Midbrain (tissue), 1 donor: ENCODE measurements at places on chromosomes 12 and 14.

DNA sequence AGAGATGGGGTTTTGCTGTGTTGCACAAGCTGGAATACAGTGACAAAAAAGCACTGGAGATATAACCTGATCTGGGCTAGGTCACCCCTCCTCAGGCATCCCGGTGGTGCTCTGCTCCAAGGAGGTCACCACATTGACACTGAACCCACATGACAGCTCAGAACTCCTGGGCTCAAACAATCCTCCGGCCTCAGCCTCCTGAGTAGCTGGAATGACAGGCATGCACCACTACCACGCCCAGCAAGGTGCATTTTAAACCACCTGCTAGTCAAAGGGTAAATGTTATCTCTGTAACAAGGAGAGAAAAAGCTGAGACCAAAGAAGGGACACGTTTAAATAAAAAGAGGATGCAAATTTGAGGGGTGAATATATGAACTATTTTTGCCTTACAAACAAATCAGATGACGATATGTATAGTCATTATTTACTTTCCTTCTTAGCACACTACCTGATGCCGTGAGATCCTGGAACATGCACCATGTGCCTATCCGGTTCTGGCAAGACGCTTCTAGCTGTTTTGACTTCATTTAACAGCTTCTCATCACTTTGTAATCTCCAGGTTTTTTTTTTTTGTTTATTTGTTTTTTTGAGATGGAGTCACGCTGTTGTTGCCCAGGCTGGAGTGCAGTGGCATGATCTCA lies 135.1 kb downstream of the PPM1H start:
- no peak for DNase-seq

DNA sequence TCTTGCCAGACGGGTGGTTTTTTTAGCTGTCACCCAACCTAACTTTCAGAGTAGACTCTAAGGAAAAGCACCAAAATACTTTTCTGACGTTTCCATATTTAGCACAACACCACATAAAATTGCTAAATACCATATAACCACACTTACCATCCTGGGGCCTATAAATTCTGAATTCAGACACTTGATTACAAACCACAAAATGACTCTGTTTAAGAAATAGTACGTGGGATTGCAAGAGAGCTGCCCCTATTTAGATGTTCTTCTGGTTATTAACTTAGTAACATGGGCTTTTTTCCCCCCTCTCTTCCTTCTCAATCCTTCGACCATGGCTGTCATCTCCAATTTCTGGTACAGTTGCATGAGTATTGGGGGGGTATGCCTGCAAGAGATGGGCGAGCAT lies 287.7 kb downstream of the BMP4 start:
- no peak for DNase-seq

DNA sequence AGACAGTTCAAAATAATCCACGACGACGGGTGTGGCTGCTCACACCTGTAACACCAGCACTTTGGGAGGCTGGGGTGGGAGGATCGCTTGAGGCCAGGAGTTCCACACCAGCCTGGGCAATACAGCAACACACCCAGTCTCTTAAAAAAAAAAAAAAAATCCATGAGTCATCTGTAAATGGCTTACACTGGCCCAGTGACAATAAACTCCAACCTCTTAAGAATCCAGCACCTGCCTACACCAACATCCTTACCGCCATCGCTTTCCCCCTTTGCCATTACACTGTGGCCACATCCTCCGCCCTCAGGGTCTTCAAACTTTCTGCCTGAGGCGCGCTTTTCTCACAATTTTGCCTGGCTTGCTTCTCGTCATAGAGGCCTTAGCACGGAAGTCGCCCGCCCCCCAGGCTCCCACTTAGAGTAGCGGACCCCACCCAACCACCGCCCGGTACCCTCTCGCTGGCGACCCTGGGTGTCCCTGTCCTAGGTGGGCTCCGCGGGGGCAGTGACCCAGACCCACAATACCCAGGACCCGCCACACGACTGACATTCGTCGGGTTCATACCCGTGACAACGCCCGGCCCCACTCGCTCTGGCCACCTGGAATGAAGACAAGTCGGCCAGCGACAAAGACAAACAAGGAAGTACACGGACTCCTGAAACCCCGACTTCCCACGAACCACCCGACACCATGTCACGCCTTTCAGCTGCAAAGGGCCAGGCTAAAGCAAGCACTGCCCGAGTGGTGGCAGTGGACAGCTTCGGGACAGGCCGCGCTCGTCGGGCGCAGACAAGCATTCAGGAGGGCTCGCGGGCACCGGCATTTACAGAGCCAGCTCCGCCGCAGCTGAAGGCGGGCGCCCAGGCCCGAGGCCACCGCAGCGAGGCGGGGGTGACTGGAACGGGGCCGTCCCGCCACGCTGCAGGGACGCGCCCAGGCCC lies 636 bp downstream of the GOLGA3 start:
- DNase-seq, result no peak

- peak; percentile 74 for DNase-seq
Observed at GRCh38 chr12:118357257-118358007, 15.3 kb downstream of the TAOK3 start.

GRCh38 chr14:104145826-104146601 lies 7.6 kb downstream of the KIF26A start:
- no peak for DNase-seq

DNA sequence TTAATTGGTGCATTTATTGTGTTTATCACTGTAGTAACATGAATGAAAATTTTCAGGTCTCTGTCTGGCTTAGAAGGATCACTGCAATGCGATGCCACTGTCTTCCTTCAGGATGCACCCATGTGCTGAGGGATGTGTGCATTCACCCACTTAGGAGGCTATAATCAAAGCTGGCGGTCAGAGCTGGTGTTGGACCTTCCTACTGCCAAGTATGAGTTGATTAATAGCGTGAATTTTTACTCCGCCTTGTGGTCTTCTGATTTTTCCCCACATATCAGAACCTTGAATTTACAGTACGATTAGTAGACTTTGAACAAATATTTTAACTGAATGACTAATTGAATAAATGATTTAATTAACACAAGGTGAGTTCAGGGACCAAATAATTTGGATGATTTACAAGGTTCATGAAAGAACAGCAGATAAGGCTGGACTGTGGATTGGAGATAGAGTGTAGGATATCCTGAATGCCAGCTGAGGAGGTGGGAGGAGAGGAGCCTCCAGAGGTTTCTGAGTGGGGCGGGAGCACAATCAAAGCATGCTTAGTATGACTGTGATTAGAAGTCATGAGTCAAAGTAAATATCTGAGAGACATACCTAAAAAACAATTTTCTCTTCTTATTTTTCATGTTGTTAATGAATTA lies 50.1 kb downstream of the RERG start:
- DNase-seq, result no peak

DNA sequence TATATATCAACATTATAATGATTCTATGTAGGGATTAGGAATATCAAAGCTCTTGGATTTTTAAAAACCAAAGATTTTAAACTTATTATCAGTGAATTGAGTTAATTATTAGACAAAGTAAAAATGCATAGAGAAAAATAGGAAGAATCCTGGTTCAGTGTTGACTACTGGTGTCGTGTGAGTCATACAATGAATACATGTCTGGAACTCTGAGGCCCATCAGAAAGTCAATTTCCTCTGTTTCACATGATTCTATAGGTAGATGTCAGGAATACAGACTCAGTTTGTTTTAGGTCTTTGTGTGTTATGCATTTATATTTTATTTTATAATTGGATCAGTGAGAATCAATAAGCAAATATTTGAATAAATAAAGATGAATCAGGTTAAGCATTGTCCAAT lies 84.5 kb upstream of the RTL1 start:
- no peak for DNase-seq

- no peak for DNase-seq
Observed at GRCh38 chr12:122093098-122093883, 14.7 kb downstream of the MLXIP start.

GRCh38 chr12:69343357-69343756 lies 4.8 kb upstream of the LYZ start:
- DNase-seq, result no peak

DNA sequence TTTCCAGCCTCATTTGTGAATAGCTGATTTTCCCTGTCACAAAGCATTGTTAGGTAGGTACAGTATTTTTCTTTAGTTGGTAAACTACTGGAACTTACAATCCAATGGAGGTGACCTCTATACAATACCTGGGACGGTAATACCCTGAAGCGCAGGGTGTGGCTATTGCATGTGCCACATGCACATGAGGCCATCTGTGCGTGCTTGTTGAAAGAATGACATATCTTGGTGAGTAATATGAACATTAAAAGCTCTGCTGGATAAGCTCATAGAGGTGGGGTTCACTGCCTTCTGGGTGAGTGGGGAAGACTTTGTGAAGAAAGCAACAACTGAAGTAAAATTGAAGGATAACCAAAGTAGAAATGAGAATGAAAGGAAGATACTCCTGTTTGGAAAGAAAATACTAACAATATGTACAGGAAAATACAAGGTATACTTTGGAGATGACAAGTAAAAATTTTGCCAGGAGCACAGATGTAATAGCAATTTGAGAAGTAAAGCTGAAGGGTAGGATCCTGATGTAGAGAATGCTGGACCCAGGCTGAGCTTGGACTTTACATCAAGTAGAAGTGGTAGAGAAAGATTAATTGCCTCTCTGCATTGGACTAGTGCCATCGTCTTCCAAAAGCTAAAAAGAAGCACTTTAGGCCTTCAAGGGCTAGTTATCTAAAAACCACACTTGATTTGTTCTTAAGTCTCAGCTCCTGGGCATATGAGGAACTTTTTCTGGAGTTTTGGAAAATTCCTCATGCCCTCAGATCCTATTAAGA lies 97.1 kb downstream of the SLC38A6 start:
- DNase-seq, result no peak

GRCh38 chr12:71702590-71702989 lies 16.7 kb downstream of the TMEM19 start:
- no peak for DNase-seq

DNA sequence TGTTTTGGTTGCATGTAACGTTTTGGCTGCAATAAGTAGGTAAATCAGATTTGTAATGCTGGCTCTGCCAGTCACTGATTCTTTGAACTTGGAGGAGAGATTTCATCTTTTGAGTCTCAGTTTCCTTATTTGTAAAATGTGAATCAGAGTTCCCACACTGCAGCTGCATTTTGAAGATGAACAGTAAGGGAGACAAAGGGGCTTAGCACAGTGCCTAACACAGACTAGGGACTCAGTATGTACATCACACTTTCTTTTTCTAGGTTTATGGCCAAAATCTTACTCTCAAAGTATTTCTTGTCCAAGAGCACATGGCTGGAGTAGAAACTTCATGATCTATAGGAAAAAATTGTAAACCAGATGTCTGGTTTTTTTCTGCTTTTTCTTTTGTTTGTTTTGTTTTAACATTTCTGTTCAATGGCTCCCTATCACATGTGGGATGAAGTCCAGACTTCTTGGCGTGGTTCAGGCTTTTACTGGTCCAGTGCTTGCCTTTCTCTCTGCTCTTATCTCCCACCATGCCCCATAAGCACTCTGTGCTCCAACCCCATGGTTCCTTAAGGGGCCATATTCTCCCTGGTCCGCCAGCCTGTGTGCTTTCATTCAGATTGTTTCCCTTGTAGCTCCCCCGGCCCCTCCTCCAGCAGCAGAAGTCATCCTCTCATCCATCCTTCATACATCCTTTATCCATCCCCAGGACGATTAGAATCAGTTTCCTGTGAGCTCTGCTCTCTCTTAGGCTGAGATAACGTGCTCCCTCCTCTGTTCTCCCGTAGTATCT lies 58.0 kb downstream of the SYNE2 start:
- no peak for DNase-seq

- peak; percentile 37 for DNase-seq
Observed at GRCh38 chr12:121579190-121579791, 1.5 kb downstream of the KDM2B start.

- no peak for DNase-seq
Observed at GRCh38 chr14:59622631-59623030, 46.0 kb upstream of the CCDC175 start.

- DNase-seq, result no peak
Observed at GRCh38 chr14:40685764-40686163, 920.9 kb upstream of the LRFN5 start.

- no peak for DNase-seq
Observed at GRCh38 chr12:113075137-113075683, 18.7 kb downstream of the DTX1 start.

DNA sequence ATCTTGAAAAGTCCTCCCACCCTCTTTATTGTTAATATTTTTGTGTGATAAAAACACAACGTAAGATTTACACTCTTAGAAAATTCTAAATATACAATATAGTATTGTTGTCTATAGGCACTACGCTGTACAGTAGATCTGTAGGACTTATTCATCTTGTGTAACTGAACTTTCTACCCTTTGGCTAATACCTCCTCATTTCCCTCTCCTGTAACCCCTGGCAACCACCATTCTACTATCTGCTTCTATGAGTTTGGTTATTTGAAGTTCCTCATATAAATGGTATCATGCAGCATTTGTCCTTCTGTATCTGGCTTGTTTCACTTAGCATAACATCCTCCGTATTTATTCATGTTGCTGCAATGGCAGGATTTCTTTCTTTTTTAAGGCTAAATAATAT lies 5.2 kb upstream of the CLEC9A start:
- DNase-seq, result no peak

DNA sequence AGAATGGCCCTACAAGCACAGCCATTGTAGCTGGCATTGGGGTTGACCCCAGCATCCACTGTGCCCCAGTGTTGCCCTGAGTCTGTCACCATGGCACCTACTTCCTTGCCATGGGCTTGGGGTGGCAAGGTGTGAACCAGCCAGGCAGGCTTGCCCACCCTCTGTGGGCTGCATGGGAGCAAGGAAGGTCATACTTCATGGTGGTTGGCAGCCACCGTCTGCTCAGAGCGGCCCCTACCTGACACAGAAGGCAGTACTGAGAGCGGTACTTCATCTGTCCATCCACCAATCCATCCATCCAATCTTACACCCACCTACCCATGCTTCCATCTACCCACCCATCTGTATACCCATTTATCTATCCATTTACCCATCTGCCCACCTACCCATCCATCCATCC lies 160.1 kb downstream of the KIF26A start:
- no peak for DNase-seq
